ENCODE measurements at places on chromosomes 3 and 15. TPM values are rescaled to one million over a fixed set of nuclear protein-coding genes. Genes with fewer than 3 reads are reported as not detected.

GRCh38 chr15:35822153-35822552 is 276.2 kb upstream of the DPH6 start:
- DNase-seq, result no peak
- no peaks in the 10 kb centered on the region for H3K4me1 ChIP-seq
- no peaks in the 10 kb centered on the region for H3K27me3 ChIP-seq
- H3K36me3 ChIP-seq, result no peaks in the 10 kb centered on the region

Gene TRIM69
- total RNA-seq, result 27.2 TPM

DNA sequence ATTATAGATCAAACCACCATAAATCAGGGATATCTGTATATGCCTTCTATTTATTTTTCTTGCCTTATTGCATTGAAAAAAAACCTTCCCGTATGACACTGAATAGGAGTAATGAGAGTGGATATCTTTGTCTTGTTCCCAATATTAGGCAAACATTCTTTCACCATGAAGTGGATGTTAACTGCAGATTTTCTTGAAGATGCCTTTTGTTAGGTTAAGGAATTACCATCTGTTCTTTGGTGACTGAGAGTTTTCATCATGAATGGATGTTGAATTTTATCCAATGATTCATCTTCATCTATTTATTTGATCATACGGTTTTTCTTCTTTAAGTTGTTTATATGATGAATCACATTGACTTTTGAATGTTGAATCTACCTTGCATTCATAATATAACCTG is 47.1 kb upstream of the MECOM start:
- H3K27ac ChIP-seq, result no peak overlapping the region
- no peak for DNase-seq
- no peak overlapping the region for H3K4me3 ChIP-seq
- H3K36me3 ChIP-seq, result no peaks in the 10 kb centered on the region

Gene CILP
- total RNA-seq, result 10.2 TPM

GRCh38 chr3:128548021-128548420 is 55.0 kb upstream of the GATA2 start:
- H3K36me3 ChIP-seq, result no peaks in the 10 kb centered on the region
- no peak for DNase-seq
- H3K4me3 ChIP-seq, result no peak overlapping the region
- H3K4me1 ChIP-seq, result peaks cover 23% of the 10 kb centered on the region

DNA sequence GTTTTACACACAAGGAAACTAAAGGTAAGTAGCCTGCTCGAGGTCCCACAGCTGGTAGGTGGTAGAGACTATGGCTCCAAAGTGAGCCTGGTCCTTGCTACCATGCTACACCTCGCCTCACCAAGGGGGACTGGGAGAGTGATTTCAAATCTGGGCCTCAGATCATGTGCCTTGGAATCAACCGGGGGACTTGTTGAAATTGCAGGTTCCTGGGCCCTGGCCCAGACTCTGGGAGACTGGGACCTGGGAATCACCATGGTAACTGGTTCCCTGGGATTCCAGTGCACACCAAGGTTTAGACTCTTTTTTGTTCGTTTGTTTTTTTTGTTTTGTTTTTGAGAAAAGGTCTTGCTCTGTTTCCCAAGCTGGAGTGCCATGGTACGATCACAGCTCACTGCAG is 21.1 kb downstream of the DNASE1L3 start:
- DNase-seq, result no peak
- no peaks in the 10 kb centered on the region for H3K27me3 ChIP-seq
- no peaks in the 10 kb centered on the region for H3K36me3 ChIP-seq
- H3K4me3 ChIP-seq, result no peak overlapping the region

Gene RYR3
- total RNA-seq, result 0.32 TPM

- H3K27me3 ChIP-seq, result peaks cover 43% of the 10 kb centered on the region
- H3K4me1 ChIP-seq, result peaks cover 9% of the 10 kb centered on the region
- H3K36me3 ChIP-seq, result no peaks in the 10 kb centered on the region
- no peak overlapping the region for H3K27ac ChIP-seq
These were observed 53.2 kb upstream of the CHRNA7 start for GRCh38 chr15:31977138-31977537.

Gene DPPA4
- total RNA-seq, result not detected

- no peak for DNase-seq
- no peak overlapping the region for H3K4me3 ChIP-seq
- no peaks in the 10 kb centered on the region for H3K36me3 ChIP-seq
- H3K27ac ChIP-seq, result no peak overlapping the region
- no peaks in the 10 kb centered on the region for H3K4me1 ChIP-seq
- no peaks in the 10 kb centered on the region for H3K27me3 ChIP-seq
These were observed 60.2 kb upstream of the ACP3 start for GRCh38 chr3:132256989-132257388.

GRCh38 chr15:35078221-35078915 is 6.7 kb downstream of the NANOGP8 start:
- no peaks in the 10 kb centered on the region for H3K4me1 ChIP-seq
- H3K4me3 ChIP-seq, result no peak overlapping the region
- no peak for DNase-seq
- no peak overlapping the region for H3K27ac ChIP-seq

DNA sequence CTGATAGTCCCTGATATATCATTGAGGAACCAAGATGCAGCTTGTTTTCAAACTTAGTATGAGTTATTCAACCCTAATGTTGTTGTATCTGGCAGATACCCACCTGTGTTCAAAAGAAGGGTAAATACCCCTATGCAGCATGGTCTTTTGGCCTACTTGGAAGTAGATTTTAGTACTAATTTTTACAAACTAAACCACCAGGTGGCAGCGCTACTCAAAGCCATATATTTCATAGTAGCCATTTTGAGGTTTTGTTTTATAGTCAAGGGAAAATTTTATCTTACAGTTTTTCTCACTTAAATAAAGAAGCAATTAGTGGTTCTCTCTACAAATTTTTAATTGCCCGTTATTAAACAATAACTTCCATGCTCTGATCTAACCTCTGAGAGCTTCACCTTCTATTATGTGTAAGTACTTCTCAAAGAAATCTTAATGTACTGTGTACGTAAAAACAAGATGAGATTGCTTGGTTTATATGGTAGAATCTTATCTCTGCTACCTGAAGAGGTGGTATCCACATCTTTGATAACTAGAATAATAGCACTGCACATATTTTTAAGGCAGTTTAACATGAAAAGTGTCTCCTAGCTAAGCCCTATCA is 31.5 kb upstream of the MLF1 start:
- no peaks in the 10 kb centered on the region for H3K36me3 ChIP-seq
- H3K27ac ChIP-seq, result no peak overlapping the region
- H3K4me1 ChIP-seq, result no peaks in the 10 kb centered on the region

Gene SLC22A14
- total RNA-seq, result not detected

DNA sequence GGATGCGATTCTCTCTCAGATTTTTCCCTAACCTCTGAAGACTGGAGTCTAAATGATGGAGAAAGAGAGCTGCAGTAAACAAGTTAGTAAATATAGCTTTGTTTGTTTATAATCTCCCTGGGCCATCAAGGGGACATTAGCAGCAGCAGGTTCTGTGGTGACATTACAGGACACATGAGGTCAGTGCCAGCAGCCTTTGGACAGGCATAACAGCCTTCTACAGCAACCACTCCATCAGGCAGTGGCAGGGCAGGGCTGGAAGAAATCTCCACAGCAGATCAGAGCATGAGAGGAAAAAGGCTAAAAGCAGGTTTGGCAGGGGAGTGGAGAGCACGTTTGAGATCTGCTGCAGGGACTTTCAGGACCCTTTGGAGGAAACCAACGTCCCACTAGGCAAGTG is 127.6 kb upstream of the ACP3 start:
- no peaks in the 10 kb centered on the region for H3K27me3 ChIP-seq
- DNase-seq, result no peak
- H3K27ac ChIP-seq, result no peak overlapping the region
- no peak overlapping the region for H3K4me3 ChIP-seq
- H3K4me1 ChIP-seq, result no peaks in the 10 kb centered on the region
- no peaks in the 10 kb centered on the region for H3K36me3 ChIP-seq

DNA sequence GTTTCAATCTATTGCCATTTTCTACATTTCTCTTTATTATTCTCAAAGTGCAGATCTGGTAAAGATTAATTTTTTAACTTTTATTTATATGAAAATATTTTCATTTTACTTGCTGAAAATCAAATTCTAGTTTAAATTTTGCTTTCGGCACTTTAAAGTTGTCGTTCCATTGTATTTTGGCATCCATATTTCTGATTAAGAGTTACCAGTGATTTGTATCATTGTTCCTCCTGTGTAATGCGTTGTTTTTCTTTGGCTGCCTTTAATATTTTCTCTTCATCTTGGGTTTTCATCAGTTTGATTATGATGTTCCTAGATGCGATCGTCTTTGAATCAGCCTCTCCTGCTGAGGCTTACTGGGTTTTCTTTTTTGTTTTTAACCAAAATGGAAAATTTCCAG is 97.3 kb downstream of the SPATA16 start:
- H3K27ac ChIP-seq, result no peak overlapping the region
- no peaks in the 10 kb centered on the region for H3K4me1 ChIP-seq

DNA sequence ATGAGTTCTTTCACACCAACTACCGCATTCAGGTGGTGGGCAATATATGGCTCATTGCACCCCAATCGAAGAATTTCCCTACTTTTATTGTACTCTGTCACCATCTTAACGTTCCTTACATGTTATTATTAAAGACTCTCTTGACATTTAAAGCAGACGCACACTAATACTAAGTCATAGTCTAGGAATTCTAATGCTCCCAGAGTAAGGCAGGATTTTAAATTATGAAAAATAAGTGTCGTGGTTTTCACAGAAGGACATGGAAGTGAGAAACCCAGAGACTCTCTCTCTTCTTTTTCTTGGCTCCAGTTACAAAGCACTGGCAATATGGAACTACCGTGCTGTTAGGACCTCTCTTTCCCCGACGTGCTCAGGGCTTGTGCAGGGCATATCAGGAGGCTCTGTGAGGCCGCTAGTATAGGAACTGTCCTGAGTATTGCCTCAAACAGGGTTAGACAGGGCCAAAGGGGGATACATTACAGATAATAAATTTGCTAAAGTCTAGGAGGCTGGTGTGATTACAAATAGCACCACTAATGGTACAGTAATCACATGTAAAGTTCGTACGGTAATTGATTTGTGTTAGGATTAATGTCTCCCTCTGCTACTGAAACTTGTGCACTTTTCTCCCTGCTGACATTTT is 590.8 kb downstream of the FOXP1 start:
- no peak for DNase-seq
- H3K27ac ChIP-seq, result no peak overlapping the region
- no peak overlapping the region for H3K4me3 ChIP-seq
- H3K4me1 ChIP-seq, result peaks cover 14% of the 10 kb centered on the region
- H3K27me3 ChIP-seq, result no peaks in the 10 kb centered on the region
- peaks cover 52% of the 10 kb centered on the region for H3K36me3 ChIP-seq

Measured in lower lobe of right lung (tissue), 2 donors.